ENCODE measurements at places on chromosomes 1 and 21.

GRCh38 chr1:211127166-211127565 is 6.8 kb downstream of the KCNH1 start:
- no peak for DNase-seq

- peak; percentile 61 for DNase-seq
Measured at GRCh38 chr1:209823143-209824041, 4.4 kb upstream of the UTP25 start.

- no peak for DNase-seq
Measured at GRCh38 chr21:41256771-41257702, 59.6 kb upstream of the FAM3B start.

GRCh38 chr1:116722016-116722838 is 32.0 kb upstream of the CD2 start:
- no peak for DNase-seq

DNA sequence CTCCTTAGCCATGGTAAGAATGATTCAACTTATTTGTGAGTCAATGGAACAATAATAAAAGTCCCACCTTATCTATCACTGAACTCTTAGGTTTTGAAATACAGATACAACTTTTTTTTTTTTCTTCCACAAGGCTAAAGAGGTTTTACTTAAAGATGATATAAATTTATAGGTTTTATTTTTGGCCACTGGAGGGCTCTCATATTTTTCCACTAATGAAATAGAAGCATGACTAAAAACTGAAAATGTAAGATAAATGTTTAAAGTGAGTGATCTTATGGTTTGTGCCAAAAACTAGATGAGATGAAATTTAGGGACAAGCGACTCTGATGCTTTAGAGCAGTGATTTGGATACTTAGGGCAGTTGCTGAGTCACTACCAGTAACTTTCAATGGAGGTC is 499.0 kb downstream of the NUF2 start:
- DNase-seq: peak; percentile 11

GRCh38 chr1:28172713-28173150 is 3.8 kb downstream of the PTAFR start:
- no peak for DNase-seq

DNA sequence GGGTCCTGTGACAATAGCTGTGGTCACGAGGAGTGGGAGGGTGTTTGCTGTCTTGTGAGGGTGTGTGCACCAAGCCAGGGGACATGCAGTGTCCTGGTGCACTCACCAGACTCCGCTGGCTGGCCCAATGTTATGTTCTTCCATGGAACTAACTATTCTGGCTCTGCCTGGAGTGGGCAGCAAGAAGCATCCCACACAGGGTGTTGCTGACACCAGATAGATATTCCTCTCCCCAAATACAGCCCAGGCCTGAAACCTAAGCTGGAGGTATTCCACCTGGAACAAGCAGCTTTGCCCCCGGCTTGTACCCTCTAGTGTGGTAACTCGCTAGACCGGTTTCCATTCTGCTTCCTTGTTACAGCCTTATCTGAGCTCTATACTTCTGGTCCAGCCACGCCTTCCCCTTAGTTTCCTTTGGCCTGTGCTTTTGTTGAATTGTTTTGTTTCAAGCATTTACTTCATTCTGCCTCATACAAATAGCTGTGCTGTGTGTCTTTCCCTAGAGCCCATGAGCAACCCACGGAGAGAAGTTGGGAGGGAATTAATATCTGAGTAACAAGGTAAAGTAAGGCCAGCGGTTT is 14.7 kb upstream of the LY9 start:
- DNase-seq: no peak

DNA sequence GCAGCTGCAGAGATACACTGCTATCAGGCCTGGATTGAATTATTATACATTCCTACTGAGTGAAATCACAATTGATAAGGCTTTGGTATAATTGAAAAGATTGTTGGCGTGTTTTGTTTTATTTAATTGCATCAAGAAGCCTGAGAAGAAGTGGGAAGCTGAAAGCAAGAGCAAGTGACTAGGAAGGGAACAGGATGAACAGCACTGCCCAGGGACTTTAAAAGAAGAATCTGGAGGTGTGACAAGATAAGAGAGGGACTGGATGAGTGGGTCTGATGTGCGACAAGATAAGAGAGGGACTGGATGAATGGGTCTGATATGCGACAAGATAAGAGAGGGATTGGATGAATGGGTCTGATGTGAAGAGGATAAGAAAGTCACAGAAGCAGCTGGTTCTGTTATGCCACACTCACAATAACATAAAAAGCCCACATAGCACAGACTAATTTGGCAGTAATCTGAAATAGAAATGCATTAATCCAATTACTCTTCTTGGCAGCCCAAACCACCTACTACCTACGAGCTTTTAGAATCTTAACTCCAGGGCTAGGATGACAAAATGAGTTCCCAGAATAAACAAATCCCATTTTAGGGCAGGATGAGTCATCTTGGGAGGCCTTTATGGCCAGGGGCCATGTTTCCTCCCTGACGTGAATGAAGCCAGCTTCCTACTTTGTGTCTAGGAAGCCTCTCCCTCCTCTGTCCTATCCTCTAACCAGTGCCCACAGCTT is 129.7 kb downstream of the DUSP10 start:
- no peak for DNase-seq

DNA sequence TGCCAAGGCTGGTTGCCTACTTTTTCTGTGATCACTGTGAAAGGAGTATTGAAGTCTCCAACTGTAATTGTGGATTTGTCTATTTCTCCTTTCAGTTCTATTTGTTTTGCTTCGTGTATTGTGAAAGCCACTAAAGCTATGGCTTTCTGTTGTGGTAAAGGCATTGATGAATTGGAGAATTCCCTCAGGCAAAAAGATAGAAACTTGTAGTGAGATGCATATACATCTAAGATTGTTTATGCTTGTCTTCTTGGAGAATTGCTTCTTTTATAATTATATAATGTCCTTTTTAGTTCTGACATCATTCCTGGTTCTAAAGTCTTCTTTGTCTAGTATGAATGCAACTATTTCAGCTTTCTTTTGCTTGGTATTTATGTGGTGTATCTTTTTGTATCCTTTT is 36.8 kb downstream of the SWT1 start:
- DNase-seq: no peak

- DNase-seq: no peak
Measured at GRCh38 chr21:41972511-41973205, 18.8 kb upstream of the C2CD2 start.

DNA sequence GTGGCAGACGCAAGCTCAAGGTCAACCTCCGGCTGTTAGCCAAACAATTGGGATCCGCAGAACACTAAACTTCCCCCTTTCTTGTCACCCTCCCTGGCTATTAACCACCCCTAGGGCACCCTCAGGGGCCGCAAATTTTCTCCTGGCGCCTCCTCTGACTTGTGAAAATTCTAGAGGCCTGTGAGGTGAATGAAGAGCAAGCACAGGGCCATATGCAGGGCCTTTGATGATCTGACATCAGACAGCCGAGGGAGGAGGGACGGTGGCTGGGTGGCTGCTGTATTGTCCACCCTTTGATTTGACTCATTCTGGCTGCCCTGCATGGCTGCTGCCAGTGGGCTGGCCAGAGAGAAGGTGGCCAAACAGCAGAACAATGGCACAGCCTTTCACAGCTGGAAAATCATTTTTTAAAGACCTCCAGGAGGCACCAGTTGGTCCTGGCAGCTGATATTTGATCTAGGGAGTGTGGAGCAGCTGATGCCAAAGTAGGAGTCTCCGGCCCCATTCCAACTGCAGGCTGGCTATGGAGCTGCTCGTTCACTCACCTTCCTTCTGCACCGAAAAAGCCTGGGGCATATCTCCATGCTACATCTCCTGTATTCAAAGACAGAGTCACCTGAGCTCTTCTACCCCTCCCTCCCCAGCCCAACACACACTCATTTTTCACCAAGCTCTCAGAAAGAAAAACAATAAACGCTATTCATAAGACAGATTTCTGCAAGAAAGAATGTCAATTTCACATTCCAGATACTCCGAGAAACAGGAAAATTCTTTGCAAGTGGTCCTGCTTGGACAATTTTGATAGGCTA is 44.9 kb upstream of the BARHL2 start:
- DNase-seq: peak; percentile 18

DNA sequence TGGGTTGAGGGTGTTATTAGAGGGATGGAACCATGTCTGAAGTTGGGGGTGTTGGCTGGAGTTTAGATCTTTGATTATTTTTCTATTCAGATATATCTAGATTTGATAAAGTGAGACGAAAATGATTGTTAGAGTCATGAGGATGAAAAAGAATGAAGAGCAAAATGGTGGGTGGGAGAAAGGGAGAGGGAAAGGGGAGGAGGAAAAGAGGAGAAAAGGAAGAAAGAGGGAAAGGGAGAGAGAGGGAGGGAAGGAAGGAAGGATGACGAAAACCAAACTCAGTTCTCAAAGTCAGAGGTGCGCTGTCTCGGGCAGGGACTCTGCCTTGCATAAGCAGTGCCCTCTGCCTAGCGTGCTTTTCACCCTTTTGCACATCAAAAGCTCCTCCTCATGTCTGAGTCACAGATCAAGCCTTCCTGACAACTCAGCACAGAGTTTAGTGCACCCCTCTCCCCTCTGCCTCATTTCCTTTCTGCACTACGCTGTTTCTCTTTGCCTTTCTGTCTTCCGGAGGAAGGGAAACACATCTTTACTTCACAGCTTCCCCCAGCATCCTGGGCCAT is 225.8 kb upstream of the PROX1 start:
- DNase-seq: peak; percentile 25

DNA sequence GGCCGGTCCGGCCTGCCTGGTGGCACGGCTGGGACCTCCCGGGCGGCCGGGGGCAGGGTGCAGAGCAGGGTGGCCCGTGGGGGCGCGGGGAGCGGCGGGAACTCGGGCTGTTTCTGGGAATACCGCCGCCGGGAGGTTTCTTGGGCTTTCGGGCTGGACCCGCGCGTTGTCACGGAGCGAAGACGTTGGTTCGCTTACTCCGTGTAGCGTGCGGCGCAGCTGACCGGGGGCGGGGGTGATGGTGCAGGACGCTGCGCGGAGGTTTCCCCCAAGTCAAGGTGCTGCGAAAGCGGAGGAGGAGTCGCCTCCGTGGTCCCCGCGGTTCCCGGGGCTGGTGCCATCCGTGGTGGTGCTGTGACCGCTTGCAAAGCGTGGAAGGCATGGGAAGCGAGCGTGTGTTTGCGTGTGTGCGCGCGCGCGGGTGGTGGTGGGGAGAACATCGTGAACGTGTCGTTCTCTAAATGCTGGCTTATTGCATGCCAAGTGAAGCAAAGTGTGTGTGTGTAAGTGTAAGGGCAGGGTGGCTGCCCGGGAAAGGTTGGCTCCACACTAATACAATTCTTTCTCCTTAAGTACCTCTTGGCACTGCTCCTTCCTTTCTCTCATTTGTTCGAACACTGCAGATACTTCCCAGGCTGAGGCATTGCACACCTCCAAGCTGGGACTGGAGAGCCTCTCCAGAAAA is 1.1 kb downstream of the RYR2 start:
- DNase-seq: peak; percentile 60

- no peak for DNase-seq
Measured at GRCh38 chr1:3180915-3181314, 111.9 kb downstream of the PRDM16 start.

DNA sequence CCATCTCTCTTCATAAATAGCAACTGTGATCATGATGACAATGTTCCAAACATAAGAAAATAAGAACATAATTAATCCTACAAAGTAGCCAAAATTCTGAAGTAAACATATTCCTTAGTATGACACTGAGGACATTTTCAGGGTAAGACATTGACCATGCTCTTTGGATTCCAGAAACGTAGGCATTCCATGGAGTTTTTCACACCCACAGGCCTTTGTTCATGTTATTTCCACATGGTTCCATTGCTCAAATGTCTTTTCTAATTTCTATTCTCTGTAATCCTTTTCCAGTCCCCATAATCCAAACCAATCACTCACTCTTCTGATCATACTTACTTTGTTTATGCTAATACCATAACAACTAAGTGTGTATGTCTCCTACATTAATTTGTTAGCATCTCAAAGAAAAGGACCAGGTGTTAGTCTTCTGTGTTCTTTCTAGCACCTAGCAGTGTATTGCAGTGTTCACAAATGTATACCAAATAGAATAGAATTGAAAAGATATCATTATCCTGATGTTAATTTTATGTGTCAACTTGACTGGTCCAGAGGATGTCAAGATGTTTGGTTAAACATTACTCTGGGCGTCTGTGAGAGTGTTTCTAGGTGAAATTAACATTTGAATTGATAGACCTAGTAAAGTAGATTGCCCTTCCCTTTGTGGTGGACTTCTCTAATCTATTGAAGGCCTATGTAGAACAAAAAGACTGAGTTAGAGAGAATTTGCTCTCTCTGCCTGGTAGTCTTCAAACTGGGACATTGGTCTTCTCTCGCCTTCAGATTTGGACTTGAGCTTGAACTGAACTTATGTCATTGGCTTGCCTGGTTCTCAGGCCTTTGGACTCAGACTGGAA is 516.6 kb downstream of the PTPRC start:
- DNase-seq: no peak

DNA sequence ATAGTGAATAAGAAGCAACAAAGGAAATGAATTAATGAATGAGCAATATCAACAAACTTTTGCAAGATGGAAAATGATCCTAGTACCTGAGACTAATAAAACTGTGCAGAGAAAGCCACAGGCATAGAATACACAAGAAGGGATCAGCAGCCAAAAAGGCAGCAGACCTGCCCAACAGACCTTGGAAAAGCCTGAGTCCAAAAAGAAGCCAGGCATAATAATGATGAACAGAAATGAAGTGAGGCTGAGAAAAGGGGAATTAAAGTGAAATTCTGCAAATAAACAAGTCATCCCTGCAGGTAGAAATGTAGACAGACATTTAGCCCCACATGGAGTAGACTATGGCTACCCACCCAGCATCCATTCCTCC is 10.3 kb upstream of the PHTF1 start:
- no peak for DNase-seq

DNA sequence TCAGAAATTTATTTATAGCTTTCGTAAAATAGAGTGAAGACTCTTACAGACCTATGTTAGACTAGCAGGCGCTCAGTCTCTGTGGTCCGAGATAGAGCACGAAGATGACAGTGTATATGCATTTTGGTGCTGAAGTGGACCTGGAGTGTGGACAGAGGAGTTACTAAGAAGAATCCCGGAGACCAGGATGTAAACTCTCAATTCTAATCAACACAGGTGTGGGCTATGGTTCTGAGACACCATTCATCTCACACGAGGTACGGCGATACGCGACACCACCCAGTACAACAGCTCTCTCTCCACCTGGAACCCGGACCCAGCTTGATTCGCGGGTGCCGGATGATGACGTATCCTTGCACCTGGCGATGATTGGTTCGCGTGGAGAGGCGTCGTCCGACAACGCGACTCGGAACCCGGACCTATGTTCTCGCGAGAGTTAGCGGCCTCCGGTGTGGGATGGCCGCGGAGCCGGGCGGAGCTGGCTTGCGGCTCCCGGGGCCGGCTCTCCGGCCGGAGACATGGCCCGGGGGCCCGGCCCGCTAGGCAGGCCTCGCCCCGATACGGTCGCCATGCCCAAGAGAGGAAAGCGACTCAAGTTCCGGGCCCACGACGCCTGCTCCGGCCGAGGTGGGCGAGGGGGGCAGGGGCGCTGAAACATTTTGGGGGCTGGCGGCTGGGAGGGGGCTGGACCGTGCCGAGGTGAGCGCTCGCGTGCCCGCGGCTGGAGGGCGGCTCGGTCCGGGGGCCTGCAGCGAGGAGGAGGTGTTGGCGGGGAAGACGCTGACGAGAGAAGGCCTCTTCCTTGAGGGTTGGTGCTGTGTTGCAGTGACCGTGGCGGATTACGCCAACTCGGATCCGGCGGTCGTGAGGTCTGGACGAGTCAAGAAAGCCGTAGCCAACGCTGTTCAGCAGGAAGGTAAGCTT is at the start of gene TMEM183A:
Gene TMEM183A, plus strand, starts transcription at position 427 of the 924 bp plus-strand sequence. Its CDS starts 92 bp downstream, at position 519.
- DNase-seq: peak; percentile 99
